ENCODE measurements at places on chromosomes 3 and 15. TPM values are rescaled to one million over a fixed set of nuclear protein-coding genes. Genes with fewer than 3 reads are reported as not detected.

The CLSTN2 gene
- total RNA-seq = 2.8 TPM

The POPDC2 gene
- 0.61 TPM for total RNA-seq

The IL17RD gene
- total RNA-seq = 4.4 TPM

The CELF6 gene
- 0.16 TPM for total RNA-seq

The SRGAP3 gene
- total RNA-seq = 2.2 TPM

The KNL1 gene
- total RNA-seq = 2.9 TPM

The CCR8 gene
- total RNA-seq = not detected

The SERPINI2 gene
- not detected for total RNA-seq

The GOLGA8G gene
- under 0.01 TPM for total RNA-seq

The TIMP4 gene
- 5.7 TPM for total RNA-seq
